ENCODE measurements at places on chromosomes 4 and X. TPM values are rescaled to one million over a fixed set of nuclear protein-coding genes. Genes with fewer than 3 reads are reported as not detected.

DNA sequence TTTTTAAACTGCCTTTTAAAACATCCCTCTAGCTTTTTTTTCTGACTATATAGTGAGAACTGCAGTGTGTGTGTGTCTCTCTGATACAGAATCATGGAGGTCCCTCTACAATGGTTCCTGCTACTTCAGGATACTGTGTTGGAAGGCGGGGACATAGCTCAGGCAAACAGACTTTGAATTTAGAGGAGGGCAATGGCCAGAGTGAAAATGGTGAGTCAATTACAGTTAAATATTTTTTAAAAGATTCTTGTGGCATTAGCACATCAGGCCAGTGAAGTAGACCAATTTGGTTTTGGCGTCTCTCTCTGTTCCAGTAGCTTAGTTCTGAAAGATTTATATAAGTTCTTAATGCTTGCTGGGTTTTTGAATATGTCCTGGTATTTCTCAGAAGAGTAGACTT is 47.1 kb downstream of the ALG13 start:
- no peak for DNase-seq

- DNase-seq, result no peak
Measured at GRCh38 chr4:88098993-88099752, 59.3 kb downstream of the ABCG2 start.

DNA sequence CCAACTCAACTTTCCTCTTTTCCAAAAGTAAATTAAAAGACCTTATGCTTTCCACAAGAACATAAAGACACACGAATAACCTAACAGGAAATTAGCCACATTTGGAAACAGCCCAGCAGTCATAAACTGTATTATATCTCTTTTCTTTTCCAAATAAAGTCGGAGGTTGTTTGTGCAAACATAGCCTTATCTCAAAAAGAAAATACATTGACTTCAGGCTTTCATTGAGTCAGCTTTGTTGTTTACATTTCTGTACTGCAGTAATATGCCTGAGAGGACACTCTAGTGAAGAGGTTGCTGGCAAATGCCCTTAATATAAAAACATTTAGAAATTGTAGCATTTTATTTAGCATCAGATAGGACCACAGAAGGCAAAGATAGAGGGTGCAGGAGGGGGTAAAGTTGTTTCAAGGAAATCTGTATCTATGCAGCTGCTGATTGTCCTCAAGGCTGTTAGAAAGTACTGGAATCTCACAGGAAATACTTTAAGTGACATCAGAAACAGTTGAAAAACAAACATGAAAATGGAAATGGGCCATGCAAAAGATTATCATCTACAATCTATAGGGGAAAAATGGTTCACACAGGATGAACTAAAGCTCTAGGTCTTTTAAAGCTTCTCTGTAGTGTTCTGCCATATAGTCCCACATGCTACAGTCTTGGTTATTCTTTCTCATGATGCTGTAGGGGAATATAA is 14.5 kb downstream of the LNX1 start:
- DNase-seq, result no peak

- DNase-seq, result no peak
Measured at GRCh38 chr4:138775489-138775888, 240.1 kb upstream of the NOCT start.

DNA sequence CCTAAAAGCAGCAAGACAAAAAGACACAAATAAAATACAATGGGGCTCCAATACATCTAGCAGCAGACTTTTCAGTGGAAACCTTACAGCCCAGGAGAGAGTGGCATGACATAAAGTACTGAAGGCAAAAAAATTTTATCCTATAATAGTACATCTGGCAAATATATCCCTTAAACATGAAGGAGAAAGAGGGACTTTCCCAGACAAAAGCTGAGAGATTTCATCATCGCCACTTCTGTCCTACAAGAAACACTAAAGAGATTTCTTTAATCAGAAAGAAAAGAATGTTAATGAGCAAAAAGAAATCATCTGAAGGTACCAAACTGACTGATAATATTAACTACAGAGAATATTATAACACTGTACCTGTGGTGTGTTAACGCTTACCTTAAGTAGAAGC is 86.4 kb downstream of the ANKRD17 start:
- DNase-seq, result no peak

DNA sequence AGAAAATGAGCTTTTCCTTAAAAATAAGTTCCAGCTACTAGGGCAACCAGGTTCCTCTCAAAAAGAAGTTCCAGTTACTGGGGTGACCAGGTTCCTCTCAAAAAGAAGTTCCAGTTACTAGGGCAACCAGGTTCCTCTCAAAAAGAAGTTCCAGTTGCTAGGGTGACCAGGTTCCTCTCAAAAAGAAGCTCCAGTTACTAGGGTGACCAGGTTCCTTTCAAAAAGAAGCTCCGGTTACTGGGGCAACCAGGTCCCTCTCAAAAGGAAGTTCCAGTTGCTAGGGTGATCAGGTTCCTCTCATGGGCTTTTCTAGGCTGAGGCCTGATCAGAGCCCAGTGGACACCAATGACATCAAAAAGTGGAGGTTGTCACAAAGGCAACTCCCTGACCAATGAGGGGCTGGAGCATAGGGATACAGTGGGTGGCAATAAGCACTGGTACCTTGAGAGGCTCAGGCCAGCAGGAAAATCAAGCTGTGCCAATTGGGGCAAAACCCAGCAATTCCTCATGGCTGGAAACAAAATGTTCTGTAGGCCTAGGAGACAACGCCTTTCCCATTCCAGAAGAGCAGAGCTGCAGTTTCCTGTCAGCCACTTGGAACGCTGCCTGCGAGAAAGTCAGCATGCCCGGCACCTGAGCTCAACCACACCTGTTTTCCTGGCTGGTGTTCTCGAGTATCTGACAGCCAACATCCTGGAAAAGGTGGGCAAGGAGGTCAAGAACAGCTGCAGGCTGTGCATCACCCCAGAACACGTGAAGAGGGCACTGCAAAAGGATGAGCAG is 12.3 kb upstream of the SYTL5 start:
- no peak for DNase-seq

DNA sequence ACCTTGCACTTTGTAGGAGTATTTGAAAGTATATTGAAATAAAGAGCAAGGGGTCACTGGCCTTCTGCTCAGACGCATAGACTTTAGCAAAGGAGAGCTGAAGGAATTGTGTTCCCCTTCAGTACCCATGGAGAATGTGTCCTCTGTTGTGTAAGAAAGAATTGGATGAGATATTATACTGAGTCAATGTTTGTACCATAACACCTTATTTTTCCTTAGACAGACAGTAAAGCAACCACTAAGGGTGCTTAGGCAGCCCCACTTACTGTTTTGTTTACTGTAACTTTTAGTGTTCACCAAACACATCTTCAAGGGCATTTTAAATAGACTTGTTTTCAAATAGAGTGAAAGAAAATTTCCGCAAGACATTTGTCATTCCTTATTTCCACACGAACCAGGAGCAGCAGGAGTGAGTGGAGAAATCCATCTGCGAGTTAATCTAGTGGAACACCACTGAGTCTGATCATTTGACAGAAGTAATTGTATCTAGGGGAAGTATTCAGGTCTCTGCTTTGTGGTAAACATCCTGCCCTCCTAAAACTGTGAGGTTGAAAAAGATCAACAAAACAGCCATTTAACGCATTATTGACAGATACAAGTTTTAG is 89.5 kb downstream of the SLIT2 start:
- no peak for DNase-seq

MAGEA2 gene
- total RNA-seq, result not detected
